Activated T-helper 9 cell treated with anti-CD3 and anti-CD28 coated beads, Interleukin-2, amount 50 U/mL, for 16 hours (primary cell): ENCODE measurements at places on chromosomes 5 and 9.
A peak's percentile ranks its signal among the peaks of the same experiment; 100 is the strongest.

GRCh38 chr5:117881426-117882230 lies 1106.7 kb downstream of the DTWD2 start:
- no peak for DNase-seq

GRCh38 chr5:149297340-149298025 lies 25.8 kb downstream of the AFAP1L1 start:
- DNase-seq = no peak

- DNase-seq = no peak
Measured at GRCh38 chr9:115005322-115005721, 74.9 kb upstream of the TNFSF8 start.

DNA sequence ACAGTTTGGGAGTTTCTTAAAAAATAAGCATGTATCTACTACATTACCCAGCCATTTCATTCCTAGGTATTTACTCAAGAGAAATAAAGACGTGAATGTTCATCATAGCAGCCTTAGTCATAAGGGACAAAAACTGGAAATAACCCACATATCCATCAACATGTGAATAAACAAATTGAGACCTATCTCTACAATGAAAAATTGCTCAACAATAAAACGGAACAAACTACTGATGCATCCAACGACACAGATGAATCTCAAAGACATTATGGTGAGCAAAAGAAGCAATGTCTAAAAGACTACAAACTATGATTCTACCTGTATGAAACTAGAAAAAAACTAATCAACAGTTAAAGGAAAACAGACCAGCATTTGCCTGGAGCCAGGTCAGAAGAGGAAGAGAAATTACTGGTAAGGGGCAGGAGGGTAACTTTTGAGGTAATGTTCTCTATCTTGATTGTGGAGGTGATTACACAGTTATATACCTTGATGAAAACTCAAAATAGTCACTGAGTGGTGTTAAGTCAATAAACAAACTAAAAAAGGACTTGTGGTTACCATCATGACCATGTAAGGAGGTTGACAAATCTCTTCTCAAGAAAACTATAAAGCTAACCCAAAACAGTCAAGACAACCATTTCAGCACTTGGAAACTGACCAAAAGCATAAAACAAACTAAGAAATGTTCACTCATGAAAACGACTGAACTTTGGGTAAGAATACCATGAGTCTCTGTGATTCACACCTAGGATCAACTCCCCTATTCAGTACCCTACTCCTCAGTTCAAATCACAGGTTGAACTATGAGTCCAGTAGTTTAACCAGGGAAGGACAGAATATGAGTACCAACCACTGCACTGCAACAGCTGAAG lies 10.4 kb downstream of the UIMC1 start:
- no peak for DNase-seq

GRCh38 chr5:10611290-10611689 lies 47.4 kb downstream of the ANKRD33B start:
- DNase-seq = no peak

- DNase-seq = no peak
Measured at GRCh38 chr9:805151-805550, 36.3 kb upstream of the DMRT1 start.

DNA sequence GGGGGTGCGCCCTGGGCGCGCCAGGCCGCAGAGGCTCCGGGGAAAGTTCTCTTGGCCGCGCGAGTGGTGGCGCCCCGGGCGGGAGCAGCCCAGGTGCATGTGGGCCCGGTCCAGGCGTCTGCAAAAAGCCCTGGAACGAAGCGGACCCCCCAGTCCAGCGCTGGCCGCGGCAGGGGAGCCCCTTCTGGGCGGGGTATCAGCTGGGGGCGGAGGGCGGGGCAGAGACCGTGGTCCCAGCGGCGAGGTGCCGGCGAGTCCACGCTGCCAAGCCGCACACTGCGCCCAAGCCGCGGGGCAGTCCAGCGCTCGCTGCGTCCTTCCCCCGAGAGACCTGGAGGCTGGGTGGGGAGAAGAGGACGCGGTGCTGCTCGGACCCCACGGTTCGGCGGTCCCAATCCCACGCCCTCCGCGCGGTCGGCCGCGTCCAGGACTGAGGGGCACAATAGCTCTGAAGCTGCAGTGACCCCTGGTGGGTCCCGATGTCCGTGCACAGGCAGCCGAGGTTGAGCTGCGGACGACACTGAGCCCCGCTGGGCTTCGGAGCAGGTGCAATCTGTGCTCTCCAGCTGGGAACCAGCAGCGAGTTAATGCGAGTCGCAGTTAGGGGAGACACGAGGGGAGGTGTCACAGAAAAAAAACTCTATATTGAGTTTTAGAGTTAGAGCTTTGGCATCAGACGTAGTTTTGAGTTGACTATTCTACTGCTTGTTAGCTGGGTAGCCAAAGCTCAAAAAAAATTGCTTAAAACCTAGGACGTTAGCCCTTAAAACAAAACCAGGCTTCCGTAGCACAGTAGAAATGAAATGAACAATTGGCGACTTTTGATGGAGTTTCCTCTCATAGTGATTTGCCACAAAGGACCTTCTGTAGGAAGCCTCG lies 1.1 kb upstream of the EPB41L4A start:
- DNase-seq = no peak

DNA sequence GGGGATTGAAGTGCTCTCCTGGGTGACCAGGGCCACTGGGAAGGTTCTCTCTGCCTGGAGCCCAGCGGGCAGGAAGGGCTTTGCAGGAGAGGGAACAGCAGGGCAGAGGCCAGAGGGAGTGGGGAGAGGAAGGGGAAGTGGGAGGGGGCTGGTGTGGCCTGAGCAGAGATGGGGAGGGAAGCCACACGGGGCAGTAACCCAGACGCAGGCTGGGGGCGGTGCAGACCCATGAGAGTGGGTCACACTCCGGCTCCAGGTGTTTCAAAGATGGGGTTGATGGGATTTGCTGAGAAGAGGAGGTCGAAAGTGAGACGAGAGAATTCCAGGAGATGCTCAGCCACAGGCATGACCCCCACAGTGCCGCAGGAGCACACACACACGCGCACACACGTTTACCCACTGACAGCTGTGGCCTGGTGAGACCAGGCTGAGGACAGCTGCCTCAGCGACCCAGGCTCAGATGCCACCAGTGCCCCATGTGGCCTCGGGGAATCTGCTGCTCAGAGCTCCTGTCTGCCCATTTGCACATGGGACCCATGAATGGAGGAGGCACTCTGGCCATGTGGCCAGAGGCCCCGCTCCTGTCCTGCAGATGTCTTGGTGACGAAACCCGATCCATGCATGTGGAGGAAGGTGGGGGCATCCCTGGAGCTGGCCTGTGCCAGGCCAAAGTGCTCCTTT lies 32.7 kb upstream of the FCN2 start:
- DNase-seq = no peak

DNA sequence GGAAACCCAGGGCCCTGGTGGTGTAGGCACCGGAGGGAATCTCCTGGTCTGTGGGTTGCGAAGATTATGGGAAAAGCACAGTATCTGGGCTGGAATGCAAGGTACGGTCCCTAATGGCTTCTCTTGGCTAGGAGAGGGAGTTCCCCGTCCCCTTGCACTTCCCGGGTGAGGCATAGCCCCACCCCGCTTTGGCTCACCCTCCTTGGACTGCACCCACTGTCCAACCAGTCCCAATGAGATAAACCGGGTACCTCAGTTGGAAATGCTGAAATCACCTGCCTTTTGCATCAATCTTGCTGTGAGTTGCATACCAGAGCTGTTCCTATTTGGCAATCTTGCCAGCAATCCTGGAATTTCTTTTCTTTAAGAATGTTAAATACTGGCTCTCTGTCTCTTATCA lies 1429.1 kb downstream of the MAT2B start:
- DNase-seq = no peak

DNA sequence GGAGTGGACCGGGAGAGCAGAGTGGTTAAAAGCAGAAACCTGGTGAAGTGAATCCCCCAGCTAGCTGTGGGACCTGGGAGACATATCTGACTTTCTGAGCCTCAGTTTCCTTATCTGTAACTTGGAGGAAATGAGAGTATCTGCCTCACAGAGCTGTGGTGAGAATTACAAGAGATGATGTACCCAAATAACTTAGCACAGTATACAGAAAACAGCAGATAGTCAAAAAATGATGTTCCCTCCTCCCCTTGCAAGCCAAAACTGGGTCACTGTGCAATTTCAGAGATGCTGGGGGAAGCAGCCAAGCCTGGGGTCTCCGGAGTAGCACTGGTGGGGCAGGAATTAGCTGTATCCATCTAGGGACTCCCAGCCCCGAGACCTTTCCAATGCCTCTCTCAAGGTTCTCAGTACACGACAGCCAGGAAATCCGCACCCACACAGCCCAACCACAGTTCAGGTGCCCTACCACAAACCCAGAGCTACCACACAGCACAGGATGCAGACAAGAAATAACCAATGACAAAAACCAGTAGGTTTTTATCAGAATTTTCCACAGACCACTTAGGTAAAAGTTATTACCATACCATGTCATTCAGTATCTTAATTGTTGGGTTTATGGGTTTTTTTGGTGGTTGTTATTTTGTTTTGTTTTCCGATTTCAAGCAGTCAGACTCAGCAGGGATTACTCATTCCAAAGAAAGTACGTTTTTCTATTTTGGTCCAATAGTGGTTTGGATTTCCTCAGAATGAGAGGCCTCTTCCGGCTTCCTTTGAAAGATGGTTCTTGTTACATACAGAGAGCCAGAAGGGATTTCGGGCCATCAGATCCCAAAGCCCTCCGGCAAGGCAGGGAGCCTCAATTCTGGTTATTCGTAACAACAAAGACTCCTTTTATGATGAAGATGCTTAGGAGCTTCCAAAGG lies 4.9 kb upstream of the HRH2 start:
- peak; percentile 65 for DNase-seq

DNA sequence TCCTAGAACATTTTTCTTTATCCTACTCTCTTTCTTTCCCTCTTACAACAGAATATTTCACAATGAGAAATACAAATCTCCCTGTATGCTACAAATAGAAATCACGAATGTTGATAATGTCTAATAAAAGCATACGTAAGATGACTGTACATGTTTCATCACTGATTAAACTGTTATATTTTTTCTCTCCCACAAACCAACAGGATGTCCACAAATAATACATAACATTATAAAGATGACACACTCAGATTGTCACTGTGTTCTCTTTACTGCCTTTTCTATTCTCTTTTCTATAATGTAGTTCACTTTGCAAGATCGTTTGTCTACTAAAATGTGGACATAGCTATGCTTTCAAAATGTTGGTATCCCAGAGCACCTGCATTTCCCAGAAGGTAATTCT lies 90.7 kb upstream of the PARP8 start:
- no peak for DNase-seq

GRCh38 chr5:44660251-44660650 lies 148.5 kb upstream of the MRPS30 start:
- no peak for DNase-seq

DNA sequence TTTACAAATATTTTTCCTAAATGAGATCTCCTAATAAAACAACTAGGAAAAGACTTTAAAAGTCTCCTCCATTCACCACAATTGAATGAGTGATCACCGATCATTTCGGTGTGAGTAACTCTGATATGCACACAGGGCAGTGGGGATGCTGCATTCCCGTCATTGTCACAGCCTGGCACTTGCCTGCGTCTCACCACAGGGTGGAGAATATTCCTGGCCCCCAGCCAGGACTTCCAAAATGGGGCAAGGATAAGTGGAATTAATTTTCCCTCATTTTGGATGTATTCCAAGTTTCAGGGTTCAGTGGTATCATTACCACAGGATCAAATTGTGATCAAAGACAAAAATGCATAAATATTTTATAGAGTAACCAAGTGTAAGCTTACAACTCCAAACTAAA lies 107.1 kb downstream of the CTNND2 start:
- no peak for DNase-seq

GRCh38 chr5:179168664-179169063 lies 108.5 kb downstream of the ZNF354C start:
- no peak for DNase-seq

GRCh38 chr5:170632266-170632984 lies 128.6 kb downstream of the KCNIP1 start:
- no peak for DNase-seq

DNA sequence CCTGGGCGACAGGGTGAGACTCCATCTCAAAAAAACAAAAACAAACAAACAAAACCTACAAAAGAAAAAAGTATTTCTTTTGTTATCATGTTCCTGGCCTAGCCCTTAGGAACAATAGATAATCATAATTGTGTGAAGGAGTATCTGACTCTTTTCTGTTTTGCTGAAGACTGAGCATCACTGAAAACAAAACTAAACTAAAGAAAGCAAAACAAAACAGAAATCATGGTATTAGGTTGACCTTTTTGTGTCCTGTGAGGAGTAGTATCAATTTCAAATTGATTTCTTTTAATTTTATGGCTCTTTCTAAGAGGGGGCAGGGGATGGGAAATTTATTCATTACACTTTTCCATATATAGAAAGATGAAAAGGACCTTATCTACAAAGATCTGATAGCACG lies 246.0 kb downstream of the YTHDC2 start:
- no peak for DNase-seq

DNA sequence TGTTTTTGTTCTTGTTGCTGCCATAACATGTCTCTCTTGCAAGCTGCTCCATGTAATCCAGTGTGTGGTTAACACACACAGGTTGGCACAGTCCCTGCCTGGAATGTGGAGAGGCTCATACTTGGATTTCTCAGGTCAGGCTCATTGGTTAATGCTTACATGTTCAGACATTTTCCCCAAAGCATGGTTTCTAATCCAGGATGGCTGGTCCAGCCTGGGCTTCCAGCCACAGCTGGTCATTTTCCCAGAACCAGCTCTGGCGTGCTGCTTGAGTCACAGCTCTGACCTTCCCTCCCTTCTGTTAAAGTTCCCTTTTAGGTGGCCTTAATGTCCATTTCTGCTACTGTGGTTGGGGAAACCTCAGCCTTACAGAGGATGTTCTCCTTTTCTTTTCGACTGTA lies 294.3 kb downstream of the TAF11L14 start:
- DNase-seq = no peak

GRCh38 chr5:131210151-131210510 lies 39.4 kb downstream of the LYRM7 start:
- no peak for DNase-seq
